ENCODE measurements at places on chromosomes 2 and 18.

DNA sequence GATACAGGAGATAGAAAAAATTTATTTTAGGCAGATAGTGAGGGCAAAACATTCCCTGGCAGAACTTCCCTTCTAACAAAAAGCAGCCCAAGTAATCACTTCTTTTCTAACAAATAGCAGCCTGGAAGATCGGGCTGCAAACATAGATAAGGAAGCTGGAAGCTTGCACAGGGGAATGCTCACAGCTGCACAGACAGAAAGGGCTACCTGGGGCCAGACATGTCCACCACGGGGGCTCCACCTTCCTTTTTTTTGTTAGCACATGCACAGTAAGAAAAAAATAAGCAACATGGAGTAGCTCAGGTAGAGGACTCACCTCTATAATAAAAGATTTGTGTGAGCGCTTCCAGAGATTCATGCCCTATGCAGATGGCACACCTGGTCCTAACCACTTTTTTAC is 420.5 kb downstream of the PTH2R start:
- no peak for DNase-seq

GRCh38 chr2:20611077-20611843 is 39.6 kb downstream of the HS1BP3 start:
- DNase-seq: peak; percentile 94

DNA sequence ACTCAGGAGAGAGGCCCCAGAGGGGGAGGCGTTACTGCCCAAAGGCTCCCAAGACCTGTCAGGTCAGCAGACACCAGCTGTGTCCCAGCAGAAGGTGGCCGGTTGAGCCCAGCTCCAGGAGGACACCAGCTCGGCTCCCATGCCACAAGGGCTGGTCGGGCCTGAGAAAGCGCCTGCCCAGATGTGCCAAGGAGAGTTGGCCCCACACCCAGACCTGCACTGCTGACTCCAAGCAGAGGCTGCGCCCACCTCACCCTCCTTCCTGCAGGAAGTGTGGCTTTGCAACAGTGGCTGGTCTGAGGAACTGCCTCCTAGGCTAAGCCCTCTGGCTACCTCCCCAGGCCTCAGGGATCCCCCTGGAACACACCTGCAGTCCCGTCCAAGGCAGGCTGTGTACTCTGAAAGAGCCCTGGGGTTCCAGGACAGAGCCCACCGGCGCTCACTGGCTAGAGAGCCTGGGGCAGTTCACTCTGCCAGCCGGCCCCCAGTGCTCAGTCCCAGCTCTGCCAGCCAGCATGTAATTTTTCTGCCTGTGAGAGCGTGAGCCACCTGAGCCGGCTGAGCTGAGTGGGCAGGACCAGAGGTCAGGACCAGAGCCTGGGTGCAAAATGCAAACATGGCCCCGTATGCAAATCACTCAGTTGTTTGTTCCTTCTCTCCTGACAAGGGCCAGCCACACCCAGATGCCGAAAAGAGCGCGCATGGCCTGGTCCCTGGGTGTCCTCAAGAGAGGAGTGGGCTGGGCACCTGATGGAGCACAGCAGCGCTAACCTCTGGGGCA is 36.9 kb upstream of the PTMA start:
- DNase-seq: no peak

DNA sequence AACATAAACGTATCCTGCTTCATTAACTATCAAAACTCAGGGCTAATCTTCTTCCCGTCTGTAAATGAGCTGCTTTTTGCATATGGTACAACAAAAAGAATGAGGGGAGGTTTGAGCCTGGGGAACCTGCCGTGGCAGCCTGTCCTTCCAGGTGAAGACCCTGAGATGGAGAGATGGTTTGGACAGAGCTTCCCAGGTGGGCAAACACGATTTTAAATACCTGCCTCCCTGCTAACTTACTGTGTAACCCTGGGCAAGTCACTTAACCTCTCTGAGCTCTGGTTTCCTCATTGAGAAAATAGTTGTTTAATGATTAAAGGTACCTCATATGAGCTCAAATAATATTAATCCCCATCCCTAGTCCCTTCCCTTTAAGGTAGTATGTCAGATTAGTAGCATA is 9.0 kb downstream of the EMX1 start:
- DNase-seq: no peak

DNA sequence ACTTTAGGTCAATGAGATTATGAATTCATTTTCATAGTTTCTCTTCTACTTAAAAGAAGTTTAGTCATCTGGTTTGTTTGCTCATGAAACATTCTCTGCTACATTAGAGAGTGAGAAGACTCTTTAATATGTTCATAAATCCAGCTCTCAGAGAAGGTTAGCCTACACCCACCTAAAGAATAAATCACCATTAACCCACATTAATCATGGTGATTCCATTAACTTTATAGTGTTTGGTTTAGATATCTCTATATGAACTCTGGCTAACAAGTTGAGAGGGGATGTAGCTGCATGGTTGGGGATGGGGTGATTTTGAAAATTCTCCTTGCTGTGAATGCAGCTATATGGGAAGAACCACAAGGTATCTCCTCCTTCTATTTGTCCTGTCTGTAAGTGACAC is 10.7 kb downstream of the TFPI start:
- no peak for DNase-seq

DNA sequence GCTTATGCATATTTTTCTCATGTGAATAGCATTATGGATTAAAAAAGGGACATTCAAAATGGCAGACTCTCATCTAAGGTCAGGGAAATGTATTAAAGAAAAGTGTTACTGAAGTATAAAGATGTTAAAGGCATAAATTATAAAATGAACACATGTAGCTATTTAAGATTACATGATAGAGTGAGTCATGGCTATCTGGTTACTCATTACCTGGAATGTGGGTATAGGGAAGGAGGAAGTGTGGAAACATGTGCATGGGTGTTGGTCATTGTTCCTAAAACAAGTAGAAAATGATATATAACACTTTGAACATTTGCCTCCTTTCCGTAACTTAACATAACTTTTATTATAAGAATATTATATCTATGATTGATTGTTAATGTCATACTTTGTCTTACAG is 66.4 kb downstream of the MYO1B start:
- peak; percentile 24 for DNase-seq

GRCh38 chr2:178899656-178900055 is 92.4 kb upstream of the TTN start:
- DNase-seq: no peak

GRCh38 chr2:220478305-220479058 is 851.1 kb downstream of the SLC4A3 start:
- DNase-seq: no peak

GRCh38 chr2:3189076-3189591 is 188.5 kb downstream of the EIPR1 start:
- no peak for DNase-seq

DNA sequence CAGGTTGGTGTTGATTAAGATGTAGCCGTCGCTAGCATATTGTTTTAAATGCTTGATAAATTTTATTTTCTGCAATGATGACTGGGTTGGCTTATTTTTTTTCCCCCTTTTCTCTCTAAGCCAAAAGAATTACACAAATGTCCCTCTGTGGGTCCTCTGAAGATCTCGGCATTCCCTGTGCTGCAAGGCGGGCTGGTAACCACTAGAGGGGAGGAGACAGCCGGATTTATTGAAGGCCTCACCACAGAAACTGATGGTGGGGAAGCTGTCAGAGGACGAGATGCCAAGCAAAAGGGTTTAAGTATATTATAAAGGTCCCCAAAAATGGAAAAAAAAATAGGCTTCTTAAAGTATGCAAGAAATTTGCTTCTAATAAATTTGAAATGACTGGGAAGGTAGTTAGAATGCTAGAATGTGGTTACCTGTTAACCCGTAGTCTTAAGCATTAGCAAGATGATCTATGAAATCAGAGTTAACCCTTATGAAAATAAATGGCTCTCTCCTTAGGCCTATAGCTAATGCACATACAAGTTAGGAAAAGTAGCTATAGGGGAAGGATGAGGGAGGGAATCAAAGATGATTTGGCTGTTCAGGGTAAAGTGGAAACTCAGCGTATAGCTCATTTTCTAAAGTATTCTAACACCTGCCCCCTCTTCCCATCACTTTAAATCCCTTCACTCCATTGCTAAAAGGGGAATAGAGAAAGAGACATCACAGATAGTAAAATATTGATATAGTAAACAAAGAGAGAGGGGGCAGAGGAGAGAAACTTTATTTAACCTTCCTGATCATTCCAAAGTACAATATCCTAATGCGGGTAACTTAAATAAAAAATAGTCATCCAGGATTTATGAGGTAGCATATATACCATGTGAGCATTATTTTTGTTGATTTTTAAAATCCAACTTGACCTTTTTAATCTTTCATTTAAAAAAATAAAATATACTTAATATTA is 894.5 kb upstream of the POU3F3 start:
- no peak for DNase-seq

- no peak for DNase-seq
Measured at GRCh38 chr2:176540995-176541394, 271.8 kb downstream of the MTX2 start.

- no peak for DNase-seq
Measured at GRCh38 chr2:98547092-98547790, 61.1 kb downstream of the COA5 start.

- no peak for DNase-seq
Measured at GRCh38 chr2:126653761-126654160, 2.2 kb upstream of the GYPC start.

GRCh38 chr2:60550178-60550983 is 3.1 kb downstream of the BCL11A start:
- DNase-seq: peak; percentile 75

DNA sequence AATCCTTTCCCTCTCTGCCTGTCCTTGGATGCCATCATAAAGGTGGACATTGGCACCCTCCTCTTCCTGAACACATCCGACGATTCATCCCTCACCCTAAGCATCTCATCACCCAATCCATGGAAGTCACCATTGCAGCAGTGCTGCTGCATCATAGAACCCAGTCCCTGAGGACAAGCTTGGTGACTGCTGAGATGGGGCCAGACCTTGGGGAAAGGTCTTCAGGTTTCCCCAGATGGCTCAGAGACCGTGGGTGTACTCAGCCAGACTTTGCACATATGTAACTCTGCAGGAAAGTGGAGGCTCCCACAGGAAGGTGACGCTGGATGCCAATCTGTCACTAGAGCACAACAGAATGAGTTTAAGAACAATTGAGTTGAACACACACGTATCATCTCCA is 202.2 kb downstream of the SOX11 start:
- DNase-seq: no peak
